ENCODE measurements at places on chromosomes 4 and X.

DNA sequence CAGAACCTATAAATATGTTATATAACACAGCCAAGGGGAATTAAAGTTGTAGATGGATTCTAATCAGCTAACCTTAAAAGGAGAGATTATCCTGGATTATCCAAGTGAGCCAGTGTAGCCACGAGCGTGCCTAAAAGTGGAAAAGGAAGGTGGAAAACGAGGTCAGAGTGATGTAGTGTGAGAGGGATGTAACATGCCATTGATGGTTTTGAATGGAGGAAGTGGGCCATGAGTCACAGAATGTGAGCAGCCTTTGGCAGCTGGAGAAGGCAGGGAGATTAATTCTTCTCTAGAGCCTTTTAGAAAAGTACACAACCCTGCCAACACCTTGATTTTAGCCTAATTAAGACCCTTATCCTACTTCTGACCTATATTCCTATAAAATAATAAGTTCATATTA, 149.1 kb downstream of the SLC39A8 start:
- no peak for DNase-seq

- peak; percentile 93 for DNase-seq
These were observed at the start of gene WDR13 for GRCh38 chrX:48597353-48598264. TSS of gene WDR13 (plus strand) at chrX:48597492. CDS start at chrX:48597997, 505 bp downstream.

GRCh38 chr4:153831245-153831644, 42.4 kb upstream of the SFRP2 start:
- no peak for DNase-seq

DNA sequence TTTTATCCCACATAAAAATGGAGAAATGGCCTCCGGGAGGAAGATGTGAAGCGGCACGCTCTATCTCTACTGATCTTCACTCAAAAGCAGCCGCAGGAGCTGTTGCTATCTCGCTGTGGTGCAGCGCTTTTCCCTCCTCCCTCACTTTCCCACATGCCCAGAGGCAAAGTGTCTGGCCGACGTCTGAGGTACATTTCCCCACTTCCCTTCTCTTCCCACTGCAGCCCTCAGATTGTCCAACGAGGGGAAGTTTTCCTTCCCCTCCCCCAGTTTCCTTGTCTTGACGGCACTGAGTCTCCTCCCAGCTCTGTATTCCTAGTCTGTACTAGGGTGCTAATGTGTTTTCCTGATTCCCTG, 660 bp upstream of the COL25A1 start:
- no peak for DNase-seq

DNA sequence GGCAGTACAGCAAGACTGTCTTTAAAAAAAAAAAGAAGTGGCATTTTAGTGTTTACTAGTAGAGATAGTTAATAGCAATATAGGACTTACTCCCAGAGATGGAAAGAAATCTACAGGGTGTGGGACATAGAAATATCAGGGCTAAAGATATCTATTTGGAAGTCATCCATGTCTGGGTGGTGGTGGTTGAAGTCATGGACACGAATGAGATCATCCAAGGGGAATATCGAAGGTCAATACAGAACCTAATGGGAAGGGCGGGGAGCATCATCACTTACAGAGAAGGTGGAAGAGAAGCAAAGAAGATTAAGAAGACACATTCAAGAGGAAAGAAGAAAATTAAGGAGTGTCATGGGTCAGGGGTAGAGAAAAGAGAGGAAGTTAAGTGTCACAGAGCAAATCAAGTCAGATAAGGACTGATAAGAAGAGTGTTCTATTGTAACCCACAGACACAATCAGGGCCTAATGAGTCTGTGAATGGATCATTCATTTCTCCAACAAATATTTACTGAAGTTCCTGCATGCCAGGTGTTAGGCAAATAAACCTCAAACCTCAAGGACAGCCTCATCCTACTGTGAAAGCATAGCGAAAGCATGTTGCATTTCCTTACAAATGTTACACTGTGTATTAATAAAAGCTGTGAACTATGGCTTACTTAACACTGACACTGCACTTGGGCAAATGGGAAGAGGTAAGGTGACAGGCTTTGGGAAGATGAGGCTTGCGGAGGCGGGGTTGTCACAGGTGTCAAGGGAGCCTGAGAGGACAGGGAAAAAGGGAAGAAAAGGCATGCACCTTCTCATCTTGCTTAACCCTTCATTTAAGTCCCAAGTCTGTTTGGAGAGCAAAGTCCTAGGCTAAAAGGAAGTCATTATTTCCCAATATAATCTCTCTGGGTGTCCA, 65.3 kb downstream of the ELOVL6 start:
- DNase-seq: no peak

GRCh38 chrX:53287493-53288138, 6.2 kb upstream of the IQSEC2 start:
- DNase-seq: no peak

DNA sequence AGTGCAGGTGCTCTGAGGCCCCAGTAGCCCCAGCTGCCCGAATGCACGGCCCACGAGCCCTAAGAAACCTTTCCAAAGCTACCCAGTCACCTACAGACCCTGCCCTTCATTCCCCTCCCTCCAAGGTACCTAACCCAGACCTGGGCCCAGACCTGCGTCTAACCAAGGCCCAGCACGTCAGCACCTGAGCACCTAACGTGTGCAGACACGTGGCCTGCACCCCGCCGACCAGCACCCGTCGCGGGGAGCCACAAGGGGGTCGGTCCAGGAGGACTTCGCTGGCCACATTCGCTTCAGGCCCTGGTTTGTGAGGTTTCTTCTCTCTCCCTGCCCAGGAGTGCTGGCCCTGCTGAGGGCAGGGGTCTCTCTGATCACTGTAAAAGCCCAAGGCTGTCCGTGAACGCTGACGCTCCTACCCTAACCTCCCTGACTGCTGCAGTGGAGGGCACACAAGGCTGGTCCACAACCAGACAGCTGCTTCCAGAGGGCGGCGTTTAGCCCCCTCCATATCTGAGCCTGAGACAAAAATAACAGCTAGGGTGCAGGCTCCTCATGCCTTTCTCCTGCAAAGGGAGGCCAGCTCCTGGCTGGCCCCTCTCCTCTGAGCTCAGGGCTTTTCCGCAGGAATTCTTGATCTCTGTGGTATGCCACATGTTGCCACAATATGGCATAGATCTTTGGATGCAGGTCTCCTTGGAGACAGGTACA, 31.8 kb downstream of the WDR1 start:
- DNase-seq: peak; percentile 41

GRCh38 chr4:159937595-159937994, 834.7 kb downstream of the RAPGEF2 start:
- no peak for DNase-seq

DNA sequence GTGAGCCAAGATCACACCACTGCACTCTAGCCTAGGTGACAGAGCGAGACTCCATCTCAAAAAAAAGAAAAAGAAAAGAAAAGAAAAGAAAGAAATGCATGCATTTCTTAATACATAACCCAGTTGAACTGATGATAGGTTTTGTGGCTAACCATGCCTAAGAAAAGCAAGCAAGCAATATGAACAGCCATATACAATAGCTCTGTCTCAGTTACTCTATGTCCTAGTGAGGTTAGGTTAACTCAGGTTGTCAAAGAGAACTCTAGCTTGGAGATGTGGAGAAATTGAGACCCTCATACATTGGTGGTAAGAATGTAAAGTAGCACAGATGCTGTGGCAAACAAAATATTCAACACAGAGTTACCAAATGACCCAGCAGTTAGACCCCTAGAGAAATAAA, 167.0 kb upstream of the RASGEF1B start:
- DNase-seq: no peak

DNA sequence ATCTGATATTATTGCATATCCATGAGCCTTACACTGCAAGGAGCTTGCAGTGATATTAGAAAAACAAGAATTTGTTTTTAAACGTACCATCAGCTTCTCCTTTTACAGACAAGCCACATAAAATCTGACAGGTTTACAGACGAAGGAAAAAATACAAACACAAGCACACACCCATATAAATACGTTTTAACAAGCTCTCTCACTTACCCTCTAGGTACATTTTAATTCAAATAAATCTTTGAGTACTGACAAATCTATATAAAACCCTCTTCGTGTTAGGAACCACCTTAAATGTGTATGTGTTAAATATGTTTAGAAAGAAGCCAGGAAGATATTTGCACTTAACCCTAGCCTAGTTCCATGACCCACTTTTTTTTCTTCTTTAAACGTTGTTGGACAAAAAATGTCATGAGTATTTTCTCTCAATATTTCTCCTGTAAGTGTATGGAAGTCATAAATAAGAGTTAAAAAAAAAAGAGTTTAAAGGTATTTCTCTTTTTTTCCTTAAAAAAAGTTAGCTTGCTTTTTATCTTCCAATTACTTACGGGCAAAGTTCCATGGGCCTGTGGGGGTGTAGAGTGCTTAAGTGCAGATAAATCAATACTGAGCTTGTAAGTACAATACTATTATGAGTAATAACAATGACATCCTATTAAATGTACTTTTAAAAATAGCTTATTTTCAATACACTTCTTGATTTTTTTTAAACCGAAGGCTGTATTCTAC, 1.5 kb downstream of the ARAP2 start:
- no peak for DNase-seq

GRCh38 chrX:30248854-30249253, 1.9 kb downstream of the MAGEB1 start:
- no peak for DNase-seq

DNA sequence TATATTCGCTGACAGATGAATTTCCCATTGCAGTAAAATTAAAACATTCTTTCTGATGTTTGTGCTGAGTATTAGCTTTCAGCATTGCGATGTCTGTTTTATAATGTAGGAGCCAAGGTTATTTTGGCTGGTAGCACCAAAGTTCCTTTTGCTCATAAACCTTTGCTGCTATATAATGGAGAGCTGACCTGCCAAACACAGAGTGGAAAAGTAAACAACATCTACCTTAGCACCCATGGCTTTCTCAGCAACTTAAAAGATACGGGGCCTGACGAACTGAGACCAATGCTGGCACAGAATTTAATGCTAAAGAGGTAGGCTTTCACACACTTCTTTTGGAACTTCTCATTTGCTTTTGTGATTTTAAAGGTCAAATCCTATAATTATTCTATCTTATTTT, 46.0 kb downstream of the WDR19 start:
- no peak for DNase-seq

GRCh38 chrX:16687514-16687913, 25.0 kb downstream of the CTPS2 start:
- DNase-seq: no peak

DNA sequence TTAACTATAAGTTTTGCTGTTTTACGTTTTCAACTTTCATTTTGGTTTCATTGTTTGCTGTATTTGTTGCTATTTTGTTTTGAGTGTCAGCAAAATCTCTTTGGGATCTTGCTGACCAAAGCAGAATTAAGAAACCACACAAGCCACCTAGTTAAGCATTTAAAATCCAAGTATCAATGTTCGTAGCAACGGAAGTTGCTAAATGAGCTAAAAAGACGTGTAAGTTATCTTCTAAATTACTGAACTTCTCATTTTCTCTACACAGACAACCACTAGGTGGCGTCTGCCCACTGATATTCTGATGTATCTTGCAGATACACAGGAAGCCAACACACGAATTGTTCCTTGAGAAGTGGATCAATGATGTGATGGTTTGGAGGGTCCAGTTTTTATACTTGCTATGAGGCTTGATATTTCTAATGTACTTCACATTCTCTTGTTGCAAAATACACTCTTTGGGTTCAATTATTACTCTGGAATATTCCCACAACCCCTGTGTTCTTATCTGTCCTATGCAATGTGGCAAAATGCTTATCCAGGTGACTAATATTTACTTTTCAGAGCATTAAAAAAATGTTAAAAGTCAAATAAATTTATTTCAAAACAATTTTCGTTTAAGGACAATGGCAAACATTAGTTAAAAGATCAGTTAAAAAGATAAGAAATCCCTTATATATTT, 250.5 kb downstream of the TECRL start:
- no peak for DNase-seq

All from H7 (cell line).